T-helper 9 cell (primary cell): ENCODE measurements at places on chromosomes 6 and 20.

DNA sequence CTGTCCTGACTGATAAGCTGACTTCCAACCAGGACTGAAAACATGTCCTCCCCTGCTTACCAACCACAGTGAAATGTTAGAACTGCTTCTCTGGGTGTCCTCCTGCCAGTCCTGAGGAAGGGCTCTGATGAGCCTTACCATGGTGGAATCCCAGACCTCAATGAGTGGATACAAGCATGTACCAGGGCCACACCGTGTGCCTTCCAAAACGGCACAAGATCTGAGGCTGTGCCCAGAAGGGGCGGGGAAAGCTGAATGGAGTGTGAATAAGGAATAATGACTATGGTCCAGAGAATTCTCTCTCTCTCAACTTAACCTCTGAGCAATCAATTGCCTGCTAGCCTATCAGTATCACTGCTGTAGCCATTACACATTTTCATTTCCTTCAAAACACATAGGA, 51.7 kb downstream of the PDE10A start:
- DNase-seq = no peak

GRCh38 chr6:132790450-132790849, 8.0 kb downstream of the SLC18B1 start:
- DNase-seq = no peak

- no peak for DNase-seq
Observed at GRCh38 chr20:61544910-61545889, 293.1 kb downstream of the CDH4 start.

DNA sequence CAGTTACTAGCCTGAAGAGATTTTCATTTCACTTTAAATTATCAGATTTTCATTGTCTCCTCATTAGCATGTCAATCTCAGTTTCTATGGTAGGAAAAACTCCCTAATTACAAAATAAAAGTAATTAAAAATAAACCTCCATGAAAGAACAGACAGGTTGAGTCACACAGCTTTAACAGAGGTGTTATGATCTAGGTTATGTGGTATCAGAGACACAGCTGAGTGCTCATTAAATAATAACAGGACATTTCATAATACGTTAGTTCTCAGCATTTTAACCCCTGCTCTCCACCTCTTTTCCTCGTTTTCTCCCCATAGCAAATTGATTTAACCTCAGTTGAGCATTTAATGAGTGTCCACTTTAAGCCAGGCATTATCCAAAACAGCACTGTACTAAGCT, 21.9 kb downstream of the TPBG start:
- no peak for DNase-seq

- DNase-seq = no peak
Observed at GRCh38 chr20:41180599-41181333, 43.4 kb downstream of the PLCG1 start.

GRCh38 chr20:23232219-23232581, 118.4 kb upstream of the NXT1 start:
- no peak for DNase-seq

DNA sequence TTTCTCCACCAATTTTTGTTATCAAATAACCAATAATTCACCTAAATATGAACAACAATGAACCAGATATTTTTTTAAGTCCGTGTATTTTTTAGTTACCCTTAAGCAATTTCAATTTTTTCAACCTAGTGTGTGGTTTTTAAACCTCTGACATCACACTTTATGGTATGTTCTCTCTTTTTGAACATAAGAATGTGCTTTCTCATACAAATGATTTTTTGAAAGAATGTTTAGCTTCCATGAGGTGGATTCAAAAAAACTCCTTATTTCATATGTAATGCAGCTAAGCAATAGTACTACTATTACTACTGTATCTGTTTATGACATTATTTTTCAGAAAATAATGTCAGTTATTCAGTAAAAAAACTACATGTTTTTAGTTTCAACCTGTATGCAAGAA, 19.4 kb upstream of the MEI4 start:
- DNase-seq = no peak

- DNase-seq = no peak
Observed at GRCh38 chr6:84062519-84063154, 29.1 kb downstream of the MRAP2 start.

DNA sequence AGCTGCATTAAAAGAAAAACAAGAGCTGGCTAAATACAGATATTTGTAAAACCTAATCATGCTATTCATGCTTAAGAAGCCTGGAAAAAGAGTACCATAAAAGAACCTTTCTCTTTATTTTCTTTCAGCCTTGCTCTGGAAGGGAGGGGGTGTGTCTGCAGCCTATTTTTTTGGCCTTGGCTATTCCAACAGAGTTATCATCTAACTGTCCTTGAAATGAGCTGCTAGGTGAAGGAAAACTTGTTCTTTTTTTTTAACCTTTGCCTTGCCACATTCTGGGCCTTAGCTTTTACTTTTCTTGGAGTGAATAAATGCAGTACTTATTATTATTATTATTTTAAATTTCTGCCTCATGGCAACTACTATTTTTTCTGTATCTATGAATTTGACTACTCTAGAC, 224.9 kb upstream of the SYNCRIP start:
- no peak for DNase-seq

DNA sequence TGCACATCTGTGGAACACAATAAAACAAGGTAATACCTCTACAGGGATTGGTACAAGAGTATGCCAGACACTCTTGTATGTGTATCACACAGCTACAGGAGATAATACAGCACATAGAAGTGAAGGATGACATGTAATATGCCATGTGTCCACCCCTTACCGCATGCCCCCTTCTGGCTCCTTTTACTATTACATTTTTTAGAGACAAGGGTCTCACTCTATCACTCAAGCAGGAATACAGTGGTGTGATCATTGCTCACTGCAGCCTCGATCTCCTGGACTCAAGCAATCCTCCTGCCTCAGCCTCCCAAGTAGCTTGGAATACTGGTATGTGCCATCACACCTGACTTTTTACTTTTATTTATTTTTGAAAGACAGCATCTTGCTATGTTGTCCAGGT, 4.2 kb upstream of the NCR3 start:
- DNase-seq = no peak

GRCh38 chr6:62367601-62368000, 81.6 kb upstream of the KHDRBS2 start:
- no peak for DNase-seq

- no peak for DNase-seq
Observed at GRCh38 chr20:62489186-62489931, 13.6 kb upstream of the GATA5 start.

GRCh38 chr6:125190667-125191066, 37.1 kb downstream of the TPD52L1 start:
- no peak for DNase-seq

DNA sequence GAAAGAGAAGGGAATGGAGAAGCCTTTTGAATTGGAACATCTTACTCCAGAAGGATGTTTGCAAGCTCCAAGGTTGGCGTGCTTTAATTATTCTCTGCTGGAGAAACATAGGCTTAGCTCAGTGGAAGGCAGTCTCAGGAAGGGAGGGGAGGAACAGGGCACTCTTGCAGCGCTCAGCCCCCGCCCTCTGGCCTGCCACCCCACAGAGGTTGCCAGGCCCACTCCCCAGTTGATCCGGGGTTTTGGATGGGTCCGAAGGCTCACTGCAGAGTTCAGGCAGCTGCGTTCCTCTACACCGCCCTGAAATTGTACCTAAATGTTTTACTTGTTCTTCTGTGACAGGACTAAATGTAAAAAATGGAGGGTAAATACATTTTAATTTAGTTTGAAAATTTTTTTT, 155.2 kb upstream of the DTNBP1 start:
- DNase-seq = no peak

- DNase-seq = no peak
Observed at GRCh38 chr6:14399635-14400034, 282.1 kb downstream of the CD83 start.

GRCh38 chr20:61749406-61750075, 316.1 kb downstream of the TAF4 start:
- no peak for DNase-seq

- DNase-seq = no peak
Observed at GRCh38 chr20:61810738-61811135, 254.9 kb downstream of the TAF4 start.

GRCh38 chr6:140230282-140230681, 855.8 kb upstream of the CITED2 start:
- no peak for DNase-seq

GRCh38 chr6:41345901-41346300, 10.5 kb downstream of the NCR2 start:
- no peak for DNase-seq

GRCh38 chr6:15324427-15324985, 78.6 kb downstream of the JARID2 start:
- DNase-seq = no peak

DNA sequence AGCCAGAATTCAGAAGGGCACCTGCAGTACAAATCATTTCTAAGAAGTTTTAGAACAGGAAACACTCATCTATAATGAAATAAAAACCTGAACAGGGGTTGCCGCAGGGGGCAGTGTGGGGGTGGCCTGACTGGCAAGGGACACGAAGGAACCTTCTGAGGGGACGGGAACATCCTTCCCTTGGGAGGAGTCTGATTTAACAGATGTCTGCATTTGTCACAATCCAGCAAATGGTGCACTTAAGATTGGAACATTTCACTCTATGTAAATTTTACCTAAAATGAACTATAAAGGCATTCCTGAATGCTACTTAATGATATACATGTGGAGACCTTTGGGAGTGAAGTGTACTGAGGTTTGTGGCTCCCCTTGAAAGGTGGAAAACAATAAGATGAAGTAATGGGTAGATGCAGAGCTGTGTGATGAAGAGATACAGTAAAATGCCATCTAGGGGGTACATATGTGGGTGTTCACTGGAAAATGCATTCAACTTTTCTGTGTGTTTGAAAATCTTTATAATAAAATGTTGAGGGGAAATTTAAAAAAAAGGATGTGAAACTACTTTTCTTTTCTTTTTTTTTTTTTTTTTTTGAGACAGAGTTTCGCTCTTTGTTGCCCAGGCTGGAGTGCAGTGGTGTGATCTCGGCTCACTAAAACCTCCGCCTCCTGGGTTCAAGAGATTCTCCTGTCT, 89.5 kb downstream of the SNX5 start:
- no peak for DNase-seq

- DNase-seq = no peak
Observed at GRCh38 chr20:8094850-8095249, 37.2 kb upstream of the PLCB1 start.
